Adrenal gland (tissue), 19 donors: ENCODE measurements at places on chromosomes 6 and 20.

DNA sequence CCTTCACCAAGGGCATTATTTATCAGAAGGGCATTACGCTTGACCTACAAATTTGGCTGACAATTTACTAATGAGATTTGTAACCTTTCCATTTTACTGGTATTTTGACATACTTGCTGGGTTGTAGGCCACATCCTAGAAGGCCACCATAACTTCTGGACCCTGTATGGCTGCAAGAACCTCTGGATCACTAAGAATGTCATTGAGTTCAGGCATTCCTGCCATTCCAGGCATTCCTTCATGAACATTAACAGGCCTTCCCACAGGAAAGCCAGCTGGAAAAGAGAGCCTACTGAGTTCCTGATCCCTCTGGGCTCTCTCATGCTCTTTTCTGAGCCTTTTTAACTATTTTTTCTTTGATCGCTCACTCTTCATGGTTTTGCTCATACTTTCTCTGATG is 28.4 kb upstream of the SLC35A1 start:
- no peak for DNase-seq

DNA sequence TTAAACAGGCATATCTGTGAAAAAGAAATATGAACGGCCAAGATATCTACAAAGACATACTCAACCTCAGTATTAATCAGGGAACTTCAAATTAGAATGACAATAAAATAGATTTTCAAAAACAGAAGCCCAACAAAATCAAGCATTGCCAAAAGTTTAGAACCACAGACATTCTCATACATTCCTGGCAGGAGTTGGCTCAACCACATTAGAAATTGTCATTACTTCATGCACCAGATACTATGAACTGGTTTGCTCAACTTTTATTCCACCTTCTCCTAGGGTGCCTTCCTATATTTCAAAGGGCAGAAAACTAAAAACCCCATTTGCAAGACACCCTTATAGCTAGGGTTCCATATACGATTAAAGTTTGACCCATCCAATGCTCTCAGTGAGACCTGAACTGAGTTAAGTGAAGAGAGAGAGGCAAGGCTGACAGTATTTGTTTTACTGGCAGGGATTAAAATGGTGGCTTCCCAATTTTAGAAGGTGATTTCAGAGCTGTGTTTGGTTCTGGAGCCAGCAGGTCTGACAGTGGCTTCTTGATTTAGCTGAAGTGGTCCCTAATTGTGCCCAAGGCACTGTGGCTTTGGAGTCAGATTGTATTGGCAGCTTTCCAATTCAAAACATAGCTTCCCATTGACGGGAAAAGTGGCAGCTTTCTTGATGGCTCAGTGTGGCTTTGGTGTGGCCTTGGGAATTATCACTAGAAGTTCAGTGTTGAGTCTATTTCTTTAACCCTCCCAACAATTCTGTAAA is 77.1 kb upstream of the CDYL start:
- no peak for DNase-seq

DNA sequence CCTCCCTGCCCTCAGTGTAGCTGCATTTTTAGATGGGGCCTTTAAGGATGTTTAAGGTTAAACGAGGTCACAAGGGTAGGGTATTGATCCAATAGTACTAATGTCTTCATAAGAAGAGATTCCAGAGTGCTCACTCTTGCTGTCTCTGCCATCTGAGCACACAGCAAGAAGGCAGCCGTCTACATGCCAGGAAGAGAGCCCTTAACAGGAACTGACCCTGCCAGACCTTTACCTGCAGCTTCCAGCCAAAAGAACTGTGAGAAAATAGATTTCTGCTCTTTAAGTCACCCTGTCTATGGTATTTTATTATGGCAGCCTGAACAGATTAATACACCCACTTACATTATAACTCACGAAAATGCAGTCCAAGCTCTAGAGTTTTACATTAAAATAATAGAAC is 685.3 kb upstream of the MARCKS start:
- no peak for DNase-seq

- no peak for DNase-seq
Observed at GRCh38 chr20:8390037-8390433, 258.0 kb downstream of the PLCB1 start.

DNA sequence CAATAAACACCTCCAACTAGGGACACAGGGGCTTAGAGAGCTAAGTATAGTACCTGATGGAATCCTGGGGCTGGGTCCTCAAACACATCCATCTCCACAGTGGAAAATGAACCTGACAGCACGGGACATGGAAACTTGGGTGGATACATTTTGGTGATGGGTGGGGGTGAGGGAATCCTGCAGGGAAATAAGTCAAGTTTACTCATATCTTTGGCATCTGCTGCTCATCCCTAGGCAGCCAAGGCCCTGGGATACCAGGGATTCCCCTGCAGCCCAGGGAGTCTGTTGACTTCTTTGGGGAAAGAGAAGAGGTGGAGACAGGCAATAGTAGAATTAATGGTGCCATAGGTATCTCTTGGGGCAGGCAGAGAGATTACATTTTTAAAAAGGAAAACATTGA is 6.6 kb downstream of the APOBEC2 start:
- no peak for DNase-seq

GRCh38 chr6:138500867-138501446 is 1.7 kb upstream of the NHSL1 start:
- DNase-seq, result no peak

GRCh38 chr6:118285791-118286190 is 262.3 kb upstream of the PLN start:
- DNase-seq, result no peak

DNA sequence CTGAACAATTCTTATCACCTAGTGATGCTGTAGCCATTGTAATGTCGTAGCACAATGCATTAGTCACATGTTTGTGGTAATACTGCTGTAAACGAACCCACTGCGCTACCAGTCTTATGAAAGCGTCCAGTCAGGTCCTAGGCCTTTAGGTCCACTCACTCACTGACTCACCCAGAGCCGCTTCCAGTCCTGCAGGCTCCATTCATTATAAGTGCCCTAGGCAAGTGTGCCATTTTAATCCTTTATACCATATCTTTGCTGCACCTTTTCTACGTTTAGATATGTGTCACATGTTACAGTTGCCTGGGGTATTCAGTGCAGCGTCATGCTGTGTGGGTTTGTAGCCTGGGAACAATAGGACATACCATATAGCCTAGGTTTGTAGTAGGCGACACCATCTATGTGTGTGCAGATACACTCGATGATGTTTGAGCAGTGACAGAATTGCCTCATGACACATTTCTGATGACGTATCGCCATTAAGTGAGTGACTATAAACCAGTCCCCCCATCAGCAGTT is 15.4 kb downstream of the IGF2R start:
- peak; percentile 74 for DNase-seq

- peak; percentile 66 for DNase-seq
Observed at GRCh38 chr20:36833275-36834020, 42.5 kb upstream of the TLDC2 start.

DNA sequence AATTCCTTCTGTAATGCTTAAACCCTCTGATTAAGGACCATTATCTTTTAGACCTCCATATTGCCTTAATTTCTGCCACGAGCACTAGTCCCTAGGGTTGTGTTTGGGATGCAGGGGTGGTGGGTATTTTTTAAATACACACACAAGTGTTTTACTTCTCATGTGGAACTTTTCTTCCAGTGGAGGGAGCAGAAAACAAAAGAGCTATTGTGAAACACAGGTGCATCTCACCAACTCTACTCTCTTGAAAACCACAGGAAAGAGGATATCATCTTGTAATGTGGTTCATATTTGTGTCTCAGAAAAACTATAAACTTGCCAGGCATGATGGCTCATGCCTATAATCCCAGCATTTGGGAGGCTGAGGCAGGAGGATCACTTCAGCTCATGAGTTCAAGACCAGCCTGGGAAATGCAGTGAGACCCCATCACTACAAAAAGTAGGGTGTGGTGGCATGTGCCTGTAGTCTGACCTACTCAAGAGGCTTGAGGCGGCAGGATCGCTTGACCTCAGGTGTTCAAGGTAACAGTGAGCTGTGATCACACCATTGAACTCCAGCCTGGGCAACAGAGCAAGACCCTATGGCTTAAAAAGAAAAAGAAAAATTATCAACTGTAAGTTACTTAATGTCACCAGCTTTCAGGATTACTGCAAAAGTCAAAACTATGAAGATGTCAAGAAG is 37.3 kb downstream of the MRS2 start:
- DNase-seq, result no peak

DNA sequence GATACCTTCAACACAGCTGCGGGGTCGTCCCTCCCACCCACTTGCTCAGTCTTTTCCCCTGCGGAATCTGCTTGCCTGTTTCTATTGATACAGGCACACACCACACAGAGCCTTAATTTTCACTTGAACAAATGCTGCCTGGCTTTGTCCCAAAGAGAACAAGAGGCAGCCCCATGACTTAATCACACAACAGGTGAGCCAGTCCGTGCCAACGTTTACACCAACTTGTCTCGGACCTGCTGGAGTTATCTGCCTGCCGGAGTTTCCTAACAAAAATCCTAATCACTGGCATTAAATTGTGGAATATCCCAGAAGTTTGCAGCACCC is 186.8 kb upstream of the RREB1 start:
- no peak for DNase-seq

GRCh38 chr6:169005166-169005565 is 248.5 kb downstream of the THBS2 start:
- no peak for DNase-seq

DNA sequence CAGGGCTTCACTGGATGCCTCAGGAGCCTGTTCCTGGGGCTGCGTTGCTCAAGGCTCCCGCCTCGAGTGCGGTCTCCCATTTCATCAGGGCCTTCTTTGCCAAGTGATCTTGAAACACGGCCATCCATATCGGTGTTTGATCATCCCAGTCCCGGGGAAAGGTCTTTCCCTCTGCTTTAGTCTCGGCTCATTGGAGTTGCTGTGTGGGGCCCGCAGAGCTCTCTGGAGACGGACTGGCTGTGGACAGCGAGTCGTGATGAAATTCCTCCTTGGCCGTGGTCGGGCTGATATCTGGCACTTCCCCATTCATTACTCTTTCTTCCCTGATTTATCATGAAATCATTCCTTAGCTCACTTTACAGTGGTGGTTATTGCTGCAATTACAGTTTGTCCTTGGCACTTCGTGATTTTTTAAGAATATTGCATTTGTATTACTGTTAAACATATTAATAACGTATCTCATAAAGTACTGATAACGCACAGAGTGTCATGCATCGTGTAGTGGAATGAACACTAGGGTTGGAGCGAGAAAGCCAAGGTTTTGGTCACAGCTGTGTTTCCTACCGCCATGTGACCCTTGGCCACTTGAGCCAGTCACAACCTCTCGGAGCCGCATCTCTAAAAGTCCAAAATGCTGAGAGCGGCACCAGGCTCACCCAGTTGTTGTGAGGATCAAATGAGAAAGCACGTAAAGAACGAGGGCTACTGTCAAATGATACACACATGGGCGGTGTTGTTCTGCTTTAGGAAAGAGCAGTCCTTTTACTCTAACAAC is 71.8 kb downstream of the MTHFD1L start:
- DNase-seq, result no peak

GRCh38 chr6:109436041-109436440 is 4.4 kb downstream of the PPIL6 start:
- no peak for DNase-seq

GRCh38 chr20:40591536-40591935 is 97.5 kb downstream of the MAFB start:
- DNase-seq, result no peak

DNA sequence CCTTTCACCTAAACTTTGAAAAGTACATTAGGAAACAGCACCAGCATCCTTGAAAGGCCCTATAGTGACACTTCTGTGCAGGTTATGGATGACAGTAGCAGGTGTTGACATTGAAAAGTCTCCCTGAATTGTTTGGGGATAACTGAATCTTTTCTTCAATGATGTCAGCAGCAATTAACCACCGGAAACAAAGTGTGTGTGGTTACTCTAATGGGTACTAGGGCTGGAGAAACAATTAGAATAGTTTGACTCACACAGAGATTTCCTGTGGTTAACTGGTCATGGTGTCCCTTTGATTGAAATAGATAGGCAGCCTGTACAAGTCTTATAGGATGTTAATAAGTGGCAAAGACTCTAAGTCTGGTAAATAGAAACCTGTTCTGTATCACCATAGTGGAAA is 189.1 kb downstream of the TBX18 start:
- DNase-seq, result no peak

GRCh38 chr6:159440349-159440748 is 252.7 kb downstream of the SOD2 start:
- no peak for DNase-seq

GRCh38 chr20:13013411-13013810 is 4.6 kb downstream of the SPTLC3 start:
- no peak for DNase-seq

DNA sequence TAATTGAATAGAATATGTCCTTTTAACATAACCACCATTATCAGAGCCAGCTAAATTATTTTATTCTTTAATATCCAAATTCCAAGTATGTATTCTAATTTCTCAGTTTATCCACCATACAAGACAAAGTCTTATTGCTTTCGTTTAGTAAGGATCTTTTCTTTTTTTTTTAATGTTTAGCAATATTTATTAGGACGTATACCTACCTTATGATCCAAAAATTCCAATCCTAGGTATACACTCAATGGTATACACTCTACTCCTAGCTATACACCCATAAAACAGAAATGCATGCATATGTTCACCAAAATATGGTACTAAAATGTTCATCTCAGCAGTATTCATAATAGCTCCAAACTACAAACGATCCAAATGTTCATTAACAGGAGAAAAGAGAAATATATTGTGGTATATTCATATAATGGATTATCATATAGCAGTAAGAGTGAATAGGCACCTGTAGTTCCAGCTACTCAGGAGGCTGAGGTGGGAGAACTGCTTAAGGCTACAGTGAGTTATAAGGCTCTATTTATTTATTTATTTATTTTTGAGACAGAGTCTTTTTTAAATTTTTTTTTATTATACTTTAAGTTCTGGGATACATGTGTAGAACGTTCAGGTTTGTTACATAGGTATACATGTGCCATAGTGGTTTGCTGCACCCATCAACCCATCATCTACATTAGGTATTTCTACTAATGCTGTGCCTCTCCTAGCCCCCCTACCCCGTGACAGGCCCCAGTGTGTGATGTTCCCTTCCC is 17.3 kb downstream of the TNFAIP3 start:
- DNase-seq, result no peak

GRCh38 chr6:120363429-120363828 is 970.9 kb downstream of the TBC1D32 start:
- no peak for DNase-seq

GRCh38 chr6:40244699-40245098 is 310.4 kb upstream of the MOCS1 start:
- DNase-seq, result no peak

- peak; percentile 58 for DNase-seq
Observed at GRCh38 chr6:34154668-34155447, 9.0 kb upstream of the GRM4 start.

- DNase-seq, result no peak
Observed at GRCh38 chr6:132168961-132169360, 217.8 kb upstream of the CCN2 start.
